ENCODE measurements at places on chromosomes 2 and 18.

- no peak for ATAC-seq
Measured at GRCh38 chr18:57885931-57886330, 82.8 kb upstream of the ATP8B1 start.

DNA sequence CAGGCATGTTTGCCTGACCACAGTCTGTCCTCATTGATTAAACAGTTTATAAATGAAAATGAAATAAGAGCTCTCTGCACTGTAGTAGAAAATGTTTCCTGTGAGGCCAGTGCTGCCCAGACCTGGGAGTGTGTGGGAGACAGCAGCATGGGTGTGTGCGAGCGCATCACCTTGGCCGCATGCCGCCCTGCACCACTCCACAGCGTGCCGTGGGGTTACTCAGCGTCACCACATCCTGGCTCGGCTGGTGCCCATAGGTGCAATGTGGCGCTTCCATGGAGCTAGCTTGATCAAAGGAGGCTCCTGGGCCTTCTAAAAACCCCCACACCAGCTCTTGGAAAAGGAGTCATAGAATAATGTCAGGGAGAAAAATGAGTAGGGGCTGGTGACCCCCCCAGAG lies 76.0 kb upstream of the EPC2 start:
- no peak for ATAC-seq

DNA sequence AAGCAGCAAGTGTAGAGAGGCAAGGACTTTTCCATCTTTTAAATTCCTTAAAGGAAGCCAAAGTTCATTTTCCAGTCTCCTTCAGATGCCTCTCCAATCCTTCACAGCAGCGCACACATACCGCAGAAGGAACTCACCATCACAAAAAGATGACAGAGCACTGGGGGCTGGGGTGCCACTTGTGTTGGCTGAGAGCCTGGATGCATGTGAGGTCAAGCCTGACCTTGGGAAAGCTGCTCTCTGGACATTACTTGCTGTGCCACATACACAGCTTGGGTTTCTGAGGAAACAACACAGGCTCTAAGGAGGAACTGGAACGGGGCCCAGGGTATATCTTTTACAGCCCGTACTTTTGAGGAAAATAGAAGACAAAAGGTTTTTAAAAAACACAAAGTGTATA lies 364.3 kb upstream of the MEX3C start:
- no peak for ATAC-seq

- no peak for ATAC-seq
Measured at GRCh38 chr2:43464590-43464989, 131.2 kb downstream of the THADA start.

GRCh38 chr2:36406296-36406695 lies 50.7 kb downstream of the CRIM1 start:
- ATAC-seq, result no peak

- no peak for ATAC-seq
Measured at GRCh38 chr2:15460112-15460620, 101.0 kb downstream of the NBAS start.

DNA sequence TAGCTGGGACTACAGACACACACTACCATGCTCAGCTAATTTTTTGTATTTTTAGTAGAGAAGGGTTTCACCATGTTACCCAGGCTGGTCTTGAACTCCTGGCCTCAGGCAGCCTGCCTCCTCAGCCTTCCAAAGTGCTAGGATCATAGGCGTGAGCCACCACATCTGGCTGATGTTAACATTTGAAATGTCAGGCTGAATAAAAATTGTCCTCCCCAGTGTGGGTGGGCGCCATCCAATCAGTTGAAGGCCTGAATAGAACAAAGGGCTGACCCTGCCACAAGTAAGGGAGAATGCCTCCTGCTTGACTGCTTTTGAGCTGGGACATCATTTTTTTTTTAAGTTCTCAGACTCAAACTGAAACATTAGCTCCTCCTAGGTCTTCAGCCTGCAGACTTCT lies 21.0 kb upstream of the RHOB start:
- no peak for ATAC-seq

- ATAC-seq, result no peak
Measured at GRCh38 chr2:190596993-190597392, 51.9 kb upstream of the NAB1 start.

DNA sequence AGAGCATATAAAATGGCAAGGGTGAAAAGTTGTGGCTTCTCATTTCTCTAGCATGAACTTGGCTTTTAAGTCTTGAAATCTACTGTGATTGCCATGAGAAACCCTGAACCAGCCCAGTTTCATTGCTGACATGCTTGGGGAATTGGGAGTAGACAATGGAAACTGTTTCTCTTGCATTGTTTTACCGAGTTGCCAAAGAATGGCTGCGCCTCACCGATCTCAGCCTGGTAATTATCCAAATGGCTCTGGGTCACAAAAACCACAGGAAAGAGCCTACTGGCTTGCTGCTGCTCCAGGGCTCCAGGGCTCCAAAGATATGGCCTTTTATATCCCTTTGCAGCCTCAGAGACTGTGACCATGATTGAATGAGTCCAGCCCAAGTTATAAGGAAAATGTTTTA lies 310.4 kb upstream of the NT5C1B start:
- no peak for ATAC-seq

- no peak for ATAC-seq
Measured at GRCh38 chr2:109282865-109283264, 153.9 kb downstream of the SH3RF3 start.

- ATAC-seq, result no peak
Measured at GRCh38 chr2:72898585-72898906, 11.3 kb downstream of the SPR start.

- ATAC-seq, result peak; percentile 25
Measured at GRCh38 chr2:45637440-45637839, 14.0 kb upstream of the PRKCE start.

- no peak for ATAC-seq
Measured at GRCh38 chr2:181483876-181484275, 26.7 kb downstream of the ITGA4 start.

Measured in activated CD4-positive, CD25-positive, alpha-beta regulatory T cell treated with anti-CD3 and anti-CD28 coated beads, Interleukin-2, amount 50 U/mL, for 24 hours (primary cell).